ENCODE measurements at places on chromosomes 2 and 18. TPM values are rescaled to one million over a fixed set of nuclear protein-coding genes. Genes with fewer than 3 reads are reported as not detected.

GRCh38 chr2:11421863-11422490, 44.0 kb downstream of the E2F6 start:
- no peak for DNase-seq

Gene ABCG5
- not detected for total RNA-seq

DNA sequence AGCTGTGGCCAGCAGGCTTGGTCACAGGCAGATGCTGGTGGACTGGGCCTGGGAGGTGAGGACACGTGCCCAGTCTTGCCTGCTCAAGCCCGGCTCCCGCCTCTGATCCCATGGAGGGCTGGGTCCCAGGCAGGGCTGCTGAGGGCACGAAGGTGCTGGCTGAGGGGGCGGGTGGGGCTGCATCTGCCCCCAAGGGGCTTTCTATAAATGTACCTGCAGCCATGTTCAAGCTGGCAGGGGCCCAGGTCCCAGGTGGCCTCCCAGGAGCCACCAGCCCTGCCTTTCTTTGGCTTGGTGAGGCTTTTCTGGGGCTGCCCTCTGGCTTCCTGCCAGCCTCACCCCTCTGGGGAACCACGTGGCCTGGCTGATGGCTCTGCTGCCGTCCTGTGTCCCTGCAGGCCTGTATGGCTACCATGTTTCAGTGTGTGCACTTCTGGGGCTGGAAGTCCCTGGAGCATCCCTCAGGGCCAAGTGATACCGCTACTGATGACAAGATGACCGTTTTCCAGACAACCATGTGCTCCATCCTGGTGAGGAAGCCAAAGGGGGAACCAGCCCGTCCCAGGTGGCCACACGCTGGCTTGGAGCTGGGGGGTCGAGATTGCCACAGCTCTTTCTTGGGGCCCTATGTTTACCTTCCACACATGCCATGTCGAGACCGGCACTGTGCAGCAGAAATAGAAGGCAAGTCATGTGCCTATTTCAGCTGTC, 23.2 kb downstream of the HJURP start:
- DNase-seq, result peak; percentile 67

GRCh38 chr2:225597911-225598310, 198.4 kb downstream of the NYAP2 start:
- DNase-seq, result no peak

- DNase-seq, result no peak
Observed at GRCh38 chr2:199201539-199201938, 256.2 kb downstream of the SATB2 start.
